Occipital lobe (tissue), 3 donors: ENCODE measurements at places on chromosomes 13 and 19. TPM values are rescaled to one million over a fixed set of nuclear protein-coding genes. Genes with fewer than 3 reads are reported as not detected.

Gene LMTK3
- total RNA-seq = 9.5 TPM

Gene AMH
- not detected for total RNA-seq

Gene ZNF208
- under 0.01 TPM for total RNA-seq

Gene LHB
- total RNA-seq = not detected

Gene CCNE1
- total RNA-seq = 1.1 TPM

Gene ZIC2
- 2.8 TPM for total RNA-seq

Gene FCER2
- total RNA-seq = not detected

Gene RASAL3
- 0.47 TPM for total RNA-seq

Gene PSG3
- total RNA-seq = not detected

Gene ZNF285
- 36.3 TPM for total RNA-seq

Gene PDS5B
- 166 TPM for total RNA-seq

Gene NLRP5
- not detected for total RNA-seq

Gene ZNF497
- total RNA-seq = 5.9 TPM

Gene MEIS3
- total RNA-seq = 74.6 TPM

Gene RFXAP
- 9.2 TPM for total RNA-seq

Gene ZNF835
- 7.8 TPM for total RNA-seq

Gene FAM216B
- 0.78 TPM for total RNA-seq

Gene FCGBP
- 3.1 TPM for total RNA-seq

Gene ZNF573
- 45.5 TPM for total RNA-seq

Gene NTN5
- not detected for total RNA-seq

Gene LILRA1
- total RNA-seq = 0.16 TPM

Gene MEDAG
- total RNA-seq = 0.78 TPM

Gene SLC5A5
- 1.9 TPM for total RNA-seq

Gene PCDH8
- 32.6 TPM for total RNA-seq

Gene ABHD8
- 20.6 TPM for total RNA-seq

Gene GSX1
- total RNA-seq = not detected

Gene NANOS3
- total RNA-seq = 5.6 TPM

Gene CALR
- total RNA-seq = 280 TPM

Gene KANK2
- 10.6 TPM for total RNA-seq

Gene PSG1
- not detected for total RNA-seq

Gene CALR3
- not detected for total RNA-seq

Gene ZNF534
- total RNA-seq = 2.8 TPM

Gene MAMSTR
- total RNA-seq = 0.62 TPM

Gene PRR20A
- not detected for total RNA-seq

Gene DHPS
- 79.7 TPM for total RNA-seq

Gene CACNG8
- total RNA-seq = 4.7 TPM

Gene ATP4B
- not detected for total RNA-seq

Gene INSL3
- total RNA-seq = not detected

Gene SH3GL1
- 15.3 TPM for total RNA-seq

Gene SLC1A5
- total RNA-seq = 3.3 TPM

Gene CAMSAP3
- total RNA-seq = 17.0 TPM

Gene PLEKHF1
- 1.9 TPM for total RNA-seq

Gene SRRM5
- total RNA-seq = not detected

Gene COMP
- not detected for total RNA-seq

Gene GRIN2D
- total RNA-seq = 2.5 TPM

Gene WDR87
- not detected for total RNA-seq

Gene SELENOW
- total RNA-seq = 151 TPM

Gene UBL5
- total RNA-seq = 62.9 TPM

Gene PEAK3
- not detected for total RNA-seq

Gene FARSA
- total RNA-seq = 46.8 TPM

Gene ODAD3
- 0.47 TPM for total RNA-seq

Gene PALM
- total RNA-seq = 95.9 TPM

Gene JOSD2
- 3.9 TPM for total RNA-seq

Gene MTUS2
- 3.6 TPM for total RNA-seq

Gene NOVA2
- total RNA-seq = 9.4 TPM

Gene KBTBD6
- total RNA-seq = 99.0 TPM

Gene IGFL1
- not detected for total RNA-seq
